Stimulated activated CD4-positive, alpha-beta T cell treated with anti-CD3 and anti-CD28 coated beads, Interleukin-2, amount 100 ng/mL, for 4 hours (primary cell): ENCODE measurements at places on chromosomes 2 and 18.

GRCh38 chr2:237998530-237998929, 31.7 kb downstream of the UBE2F start:
- DNase-seq: peak; percentile 32

DNA sequence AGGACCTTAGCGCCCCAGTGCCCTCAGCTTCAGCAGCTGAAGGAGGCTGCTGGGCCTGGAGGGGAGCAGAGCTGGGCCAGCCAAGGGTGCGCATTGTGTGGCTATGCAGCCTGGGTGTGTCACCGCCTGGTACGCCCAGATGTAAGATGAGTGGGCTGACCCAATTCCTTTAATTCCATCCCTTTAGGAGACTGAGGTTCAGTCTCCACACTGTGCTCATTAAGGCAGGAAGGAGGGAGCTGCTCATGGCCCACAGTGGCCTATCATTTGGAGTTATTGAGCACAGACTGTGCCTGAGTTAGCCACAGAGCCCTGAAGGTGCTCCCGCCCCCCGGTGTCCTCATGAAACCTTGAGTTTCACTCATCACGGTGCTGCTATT, 194.1 kb upstream of the GLI2 start:
- DNase-seq: no peak

DNA sequence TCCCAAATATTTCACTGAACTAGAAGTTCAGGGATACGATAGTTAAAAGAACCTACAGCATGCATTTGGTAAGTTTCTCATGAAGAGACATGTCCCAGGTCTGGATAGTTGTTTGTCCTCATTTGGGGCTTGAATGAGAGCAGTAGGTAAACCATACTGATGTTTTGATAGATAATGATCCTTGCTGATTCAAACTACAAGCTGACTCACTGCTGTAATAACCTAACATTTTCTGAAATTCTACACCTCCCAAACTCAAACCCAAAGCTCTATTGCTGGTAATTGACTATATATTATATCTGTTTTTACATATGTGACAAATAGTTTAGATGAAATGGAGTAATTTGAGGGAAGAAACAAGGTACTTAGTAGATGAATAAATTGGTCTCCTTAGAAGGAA, 154.1 kb upstream of the BOD1L2 start:
- DNase-seq: no peak

GRCh38 chr2:215967590-215968378, 45.6 kb downstream of the MREG start:
- no peak for DNase-seq

DNA sequence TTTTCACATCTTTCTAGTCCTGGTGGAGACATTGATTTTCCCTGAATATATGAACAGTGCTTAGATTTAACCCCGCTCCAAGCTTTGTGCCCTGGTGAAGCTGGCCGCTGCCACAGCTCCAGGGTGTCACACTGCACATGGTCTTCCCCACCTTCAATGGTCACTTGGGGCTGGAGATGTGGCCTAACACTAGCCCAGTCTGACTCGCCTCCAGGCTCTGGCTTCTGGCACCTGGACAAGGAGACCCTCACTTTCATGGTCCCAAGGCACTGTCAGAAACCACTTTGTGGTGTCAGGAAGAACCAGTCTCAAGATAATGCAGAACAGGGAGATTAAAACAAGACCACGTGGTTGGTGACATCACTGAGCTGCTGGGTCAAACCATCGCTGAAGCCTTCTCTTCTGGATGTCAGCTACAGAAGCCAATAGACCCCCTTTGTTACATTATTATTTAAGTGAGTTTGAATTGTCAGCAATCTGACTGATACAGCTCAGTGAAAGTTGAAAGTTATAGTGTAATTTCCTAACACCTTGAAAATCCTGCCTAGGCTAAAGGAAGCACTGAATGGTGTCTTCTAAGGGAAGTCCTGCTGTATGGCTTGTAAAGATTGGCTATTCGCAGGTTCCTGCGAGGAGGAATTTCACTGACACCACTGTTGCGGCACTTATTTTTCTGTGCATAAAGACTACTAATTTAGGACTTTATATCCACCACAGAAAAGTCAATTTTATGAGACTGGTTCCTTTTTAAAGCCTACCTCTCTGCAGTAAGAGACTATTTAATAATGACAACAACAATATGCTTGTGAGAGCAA, 55.0 kb upstream of the CTDP1 start:
- no peak for DNase-seq

- no peak for DNase-seq
Measured at GRCh38 chr2:123086613-123087385, 938.3 kb upstream of the CNTNAP5 start.

- DNase-seq: no peak
Measured at GRCh38 chr2:88099798-88100488, 27.9 kb downstream of the FABP1 start.

- no peak for DNase-seq
Measured at GRCh38 chr2:168814046-168814445, 11.6 kb downstream of the NOSTRIN start.

DNA sequence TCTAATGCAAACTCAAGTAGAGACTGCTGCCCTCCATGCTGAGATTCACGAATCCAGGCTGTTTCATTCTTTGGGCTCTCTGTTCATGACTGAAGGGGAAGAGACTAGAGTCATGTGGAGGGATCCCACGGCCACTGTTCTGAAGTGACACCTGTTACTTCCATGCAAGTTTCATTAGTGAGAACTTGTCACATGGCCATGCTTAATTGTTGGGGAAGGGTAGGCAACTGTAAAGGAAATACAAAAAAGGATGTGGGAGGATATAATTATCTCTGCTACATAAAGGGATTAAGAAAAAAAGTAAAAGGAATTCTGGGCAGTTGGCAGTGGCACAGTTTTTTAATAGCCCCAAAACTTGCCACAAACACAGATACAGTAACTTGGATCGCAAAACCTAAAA, 28.0 kb upstream of the PSME4 start:
- no peak for DNase-seq

DNA sequence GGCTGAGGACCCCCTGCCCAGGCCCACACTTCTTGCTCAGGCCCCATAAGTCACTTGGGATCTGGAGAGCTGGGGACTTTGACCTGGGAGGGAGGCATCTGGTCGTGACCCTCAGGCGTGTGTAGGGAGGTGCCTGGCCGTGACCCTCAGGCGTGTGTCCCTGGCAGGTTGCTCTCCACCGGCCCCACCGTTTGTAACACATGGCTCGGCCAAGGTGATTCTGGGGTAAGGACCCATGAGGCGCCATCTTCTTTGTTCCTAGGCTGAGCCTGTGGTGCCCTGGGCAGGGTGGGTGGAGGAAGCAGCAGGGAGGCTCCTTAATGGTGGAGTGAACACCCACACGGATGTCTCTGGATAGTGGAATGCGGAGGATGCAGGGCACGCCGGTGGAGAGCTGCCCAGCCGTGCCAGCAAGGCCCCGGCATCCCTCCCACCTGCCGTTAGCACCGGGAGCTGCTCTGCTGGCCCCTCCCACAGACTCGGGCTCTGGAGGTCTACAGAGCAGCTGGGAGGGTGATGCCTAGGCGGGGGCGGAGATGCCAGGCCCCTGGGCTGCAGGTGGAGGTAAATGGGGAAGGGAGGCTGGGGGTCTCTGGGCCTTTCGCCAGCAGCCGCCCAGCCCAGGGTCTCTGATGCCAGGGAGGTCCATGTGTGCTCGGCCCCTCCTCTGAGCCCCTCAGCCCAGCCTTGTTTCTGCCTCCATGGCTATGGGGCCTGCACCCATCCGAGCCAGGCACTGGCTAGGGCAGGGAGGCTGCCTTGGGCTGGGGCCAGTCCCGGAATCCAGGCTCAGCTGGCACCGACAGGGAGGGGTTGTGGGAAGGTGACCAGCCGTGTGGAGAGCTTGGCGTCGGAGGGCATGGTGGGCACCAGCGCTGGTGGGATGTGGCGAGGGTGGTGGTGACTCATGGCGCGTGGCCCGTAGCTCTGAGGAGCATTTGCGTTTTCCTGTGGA, 1.1 kb upstream of the GAL3ST2 start:
- no peak for DNase-seq

- no peak for DNase-seq
Measured at GRCh38 chr2:164993287-164994016, 38.1 kb upstream of the SLC38A11 start.

DNA sequence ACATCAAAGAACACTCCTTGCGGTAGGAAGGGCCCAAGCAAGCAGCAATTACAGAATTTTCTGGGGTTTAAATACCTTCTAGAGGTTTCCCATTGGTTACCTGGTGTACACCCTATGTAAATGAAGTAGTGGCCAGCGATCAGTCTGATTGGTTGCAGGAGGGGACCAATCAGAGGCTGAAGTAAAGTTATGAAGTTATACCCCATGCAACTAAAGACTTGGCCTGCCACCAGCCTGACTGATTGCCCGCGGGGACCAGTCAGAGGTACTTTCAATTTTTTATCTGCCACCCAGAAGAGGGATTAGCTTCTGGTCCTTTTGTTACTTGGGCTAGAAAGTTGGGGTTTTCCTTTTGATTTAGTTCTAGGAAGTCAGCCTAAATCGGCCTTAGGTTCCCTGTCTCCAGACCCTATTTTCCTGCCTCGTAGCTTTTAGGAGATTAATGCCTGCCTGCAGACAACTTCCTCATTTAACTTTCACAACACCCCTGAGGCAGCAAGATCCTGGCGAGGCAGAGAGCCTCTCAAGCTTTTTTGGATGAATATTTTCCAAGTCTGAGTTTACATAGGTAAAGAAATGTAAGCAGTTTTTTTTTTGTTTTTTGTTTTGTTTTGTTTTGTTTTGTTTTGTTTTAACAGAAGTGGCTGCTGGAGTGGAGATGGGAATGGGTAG, 1.5 kb upstream of the DGUOK start:
- DNase-seq: no peak

DNA sequence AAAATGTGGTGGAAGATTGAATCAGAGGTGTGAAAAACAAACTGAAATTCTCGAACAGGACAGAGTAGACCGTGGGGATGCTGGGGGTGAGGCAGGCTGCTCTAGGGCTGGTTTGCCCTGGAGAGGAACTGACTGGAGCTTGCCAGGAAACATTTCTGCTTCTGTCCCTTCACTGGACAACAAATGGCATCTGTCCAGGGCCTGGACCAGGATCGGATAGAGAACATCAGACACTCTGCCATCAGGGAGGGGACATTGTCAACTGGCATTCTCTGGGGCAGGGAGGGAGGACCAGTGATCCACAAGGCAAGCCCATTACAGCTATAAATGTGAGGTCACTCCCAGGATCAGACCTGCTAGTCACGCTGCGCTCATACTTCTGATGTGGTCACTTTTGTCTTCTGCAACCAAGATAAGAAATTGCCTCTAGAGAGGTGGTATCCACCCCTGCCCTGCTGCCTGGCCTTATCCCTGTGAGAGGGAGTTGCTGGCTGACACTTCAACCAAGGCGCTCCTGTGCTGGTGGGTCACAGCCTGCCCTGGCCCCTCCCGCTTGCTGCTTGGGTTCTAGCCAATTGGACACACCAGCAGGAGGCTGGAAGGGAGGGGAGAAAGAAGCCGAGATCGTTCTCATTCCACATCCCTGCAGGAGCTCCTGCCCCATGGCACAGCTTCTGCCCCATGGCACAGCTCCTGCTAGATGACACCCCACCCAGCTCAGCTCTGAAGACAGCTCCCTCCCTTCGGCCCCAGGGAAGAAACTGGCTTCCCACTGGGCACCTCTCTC, 8.7 kb downstream of the NPPC start:
- no peak for DNase-seq

DNA sequence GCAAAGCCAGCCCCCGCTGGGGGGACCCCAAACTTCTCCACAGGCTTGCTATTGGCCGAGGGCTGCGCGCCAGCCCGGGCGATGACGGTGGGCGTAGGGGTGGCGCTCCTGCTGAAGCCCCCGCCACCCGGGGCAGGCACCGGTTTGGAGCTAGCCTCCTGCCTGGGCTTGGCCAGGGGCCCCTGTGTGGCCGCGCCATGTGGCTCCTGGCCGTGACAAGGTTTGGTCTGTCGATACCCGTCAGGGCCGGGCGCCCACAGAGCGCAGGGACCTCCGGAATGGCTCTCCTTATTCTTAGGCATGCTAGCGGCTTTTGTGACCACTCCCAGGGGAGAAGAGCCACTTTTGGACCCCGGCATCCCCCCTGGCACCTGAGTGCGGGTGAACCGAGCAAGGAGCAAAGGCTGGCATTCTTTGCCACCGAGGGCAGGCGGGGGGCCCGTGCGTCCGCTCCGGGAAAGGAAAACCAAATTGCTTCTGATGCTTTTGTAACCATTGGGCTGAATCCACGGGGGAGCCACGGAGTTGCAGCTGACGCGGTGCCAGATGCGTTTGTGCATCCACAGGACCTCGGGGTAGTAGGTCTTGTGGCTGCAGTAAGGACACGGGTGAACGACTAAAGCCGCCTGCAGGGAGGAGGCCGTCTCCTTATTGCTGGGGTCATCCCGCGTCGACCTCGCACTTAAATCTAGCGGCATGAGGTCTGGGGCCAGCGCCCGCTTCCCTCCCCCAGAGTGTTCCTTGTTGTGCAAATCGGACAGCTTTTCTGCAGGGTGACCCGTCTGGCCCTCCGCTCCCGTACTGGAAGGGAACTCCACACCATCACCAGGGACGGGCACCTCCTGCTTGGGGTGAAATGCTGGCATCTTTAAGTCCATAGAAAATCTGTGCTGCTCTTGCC, 115.6 kb downstream of the ZNF516 start:
- no peak for DNase-seq

GRCh38 chr2:16861111-16861510, 195.5 kb upstream of the CYRIA start:
- no peak for DNase-seq

DNA sequence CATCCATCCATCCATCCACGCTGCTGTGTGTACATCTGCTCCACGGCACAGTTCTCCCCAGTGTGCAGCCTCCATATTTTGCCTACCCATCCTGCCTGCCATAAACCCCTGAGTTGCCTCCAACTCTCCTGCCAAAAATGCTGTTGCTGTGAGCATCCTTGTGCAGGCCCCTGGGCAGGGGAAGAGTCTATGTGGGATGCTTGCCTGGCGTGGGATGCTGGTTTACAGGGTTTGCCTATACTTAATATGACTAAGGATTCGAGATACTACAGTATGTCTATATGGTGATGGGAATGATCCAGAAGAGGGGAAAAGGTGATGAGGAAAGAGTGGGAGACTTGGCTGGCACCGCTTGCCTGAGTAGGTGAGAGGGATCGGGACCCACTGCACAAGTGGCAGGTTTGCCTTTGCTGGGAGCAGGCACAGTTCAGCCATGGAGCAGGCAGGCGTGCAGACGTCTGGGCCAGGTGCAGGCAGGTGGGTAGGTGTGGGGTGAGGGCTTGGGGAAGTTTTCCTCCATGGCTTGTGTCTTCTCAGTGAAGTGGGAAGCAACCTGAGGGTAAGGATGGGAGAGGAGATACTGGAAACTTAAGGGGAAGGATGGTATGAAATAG, 30.2 kb upstream of the FAHD2A start:
- no peak for DNase-seq
